ENCODE measurements at places on chromosomes 1 and 21.
A peak's percentile ranks its signal among the peaks of the same experiment; 100 is the strongest.

DNA sequence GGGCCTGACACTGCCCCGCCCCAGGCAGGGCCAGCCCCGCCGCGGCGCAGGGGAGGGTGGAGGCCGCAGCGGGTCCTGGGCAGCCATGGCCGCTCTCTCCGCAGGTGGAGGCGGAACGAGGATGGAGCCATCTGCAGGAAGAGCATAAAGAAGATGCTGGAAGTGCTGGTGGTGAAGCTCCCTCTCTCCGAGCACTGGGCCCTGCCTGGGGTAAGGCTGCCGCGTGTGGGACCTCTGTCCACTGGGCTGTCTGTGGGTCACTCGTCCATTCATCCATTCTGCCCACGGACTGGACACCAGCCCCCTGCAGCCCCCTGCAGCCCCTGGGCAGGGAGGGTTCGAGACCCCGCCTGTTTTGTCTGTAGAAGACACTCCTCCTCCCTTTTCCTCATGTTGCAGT lies 18.4 kb upstream of the LRRC3 start:
- peak; percentile 69 for DNase-seq

GRCh38 chr1:115560027-115560426 lies 81.7 kb upstream of the VANGL1 start:
- no peak for DNase-seq

DNA sequence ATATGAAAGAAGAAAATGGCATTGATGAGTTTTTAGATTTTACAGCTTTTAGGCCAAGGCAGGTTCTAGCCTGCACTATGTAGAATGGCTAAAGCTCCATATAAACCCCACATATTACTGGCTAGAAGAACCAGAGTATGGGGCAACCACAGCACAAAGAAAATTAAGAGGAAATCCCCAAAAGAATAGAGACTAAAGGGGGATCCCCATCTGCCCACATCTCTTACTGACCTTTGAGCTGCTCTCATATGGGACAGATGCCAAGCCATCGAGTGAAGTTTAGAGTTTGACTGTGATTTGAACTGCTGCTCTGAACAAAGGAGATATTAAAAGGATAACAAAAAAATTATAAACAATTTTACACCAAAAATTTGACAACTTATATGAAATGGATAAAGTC lies 102.2 kb upstream of the HAO2 start:
- no peak for DNase-seq

GRCh38 chr1:107116306-107116790 lies 24.5 kb upstream of the NTNG1 start:
- no peak for DNase-seq

GRCh38 chr1:191589536-191589935 lies 568.7 kb upstream of the RGS18 start:
- no peak for DNase-seq

DNA sequence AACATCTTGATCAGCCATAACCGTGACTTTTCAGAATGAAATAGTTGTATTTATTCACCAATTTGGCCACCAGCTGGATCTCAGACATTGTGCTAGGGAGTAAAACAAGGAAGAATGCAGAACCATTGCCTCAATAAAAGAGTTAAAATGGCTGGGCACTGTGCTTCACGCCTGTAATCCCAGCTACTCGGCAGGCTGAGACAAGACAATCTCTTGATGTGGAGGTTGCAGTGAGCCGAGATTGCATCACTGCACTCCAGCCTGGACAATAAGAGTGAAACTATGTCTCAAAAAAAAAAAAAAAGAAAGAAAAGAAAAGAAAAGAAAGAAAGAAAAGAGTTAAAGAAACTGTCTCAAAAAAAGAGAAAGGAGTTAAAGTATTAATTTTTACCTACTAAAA lies 199.5 kb downstream of the TPR start:
- no peak for DNase-seq

DNA sequence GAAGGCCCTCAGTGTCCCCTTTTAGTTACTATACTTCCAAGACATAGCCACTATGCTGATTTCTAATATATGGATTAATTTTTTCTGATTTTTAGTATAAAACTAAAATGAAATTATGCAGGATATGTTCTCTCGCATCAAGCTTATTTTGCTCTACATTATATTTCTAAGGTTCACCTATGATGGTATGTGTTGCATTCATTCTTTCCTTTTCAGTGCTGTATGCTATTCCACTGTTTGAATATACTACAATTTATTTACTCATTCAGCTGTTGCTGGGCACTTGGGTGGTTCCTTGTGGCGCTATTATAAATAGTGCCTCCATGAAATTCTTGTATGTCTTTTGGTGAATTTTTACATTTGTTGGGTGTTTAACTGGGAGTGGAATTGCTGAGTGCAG lies 230.3 kb downstream of the ATG4C start:
- DNase-seq, result no peak

- DNase-seq, result no peak
Observed at GRCh38 chr1:93414749-93415148, 33.2 kb upstream of the FNBP1L start.

GRCh38 chr1:95088303-95088702 lies 15.6 kb upstream of the ALG14 start:
- DNase-seq, result no peak

DNA sequence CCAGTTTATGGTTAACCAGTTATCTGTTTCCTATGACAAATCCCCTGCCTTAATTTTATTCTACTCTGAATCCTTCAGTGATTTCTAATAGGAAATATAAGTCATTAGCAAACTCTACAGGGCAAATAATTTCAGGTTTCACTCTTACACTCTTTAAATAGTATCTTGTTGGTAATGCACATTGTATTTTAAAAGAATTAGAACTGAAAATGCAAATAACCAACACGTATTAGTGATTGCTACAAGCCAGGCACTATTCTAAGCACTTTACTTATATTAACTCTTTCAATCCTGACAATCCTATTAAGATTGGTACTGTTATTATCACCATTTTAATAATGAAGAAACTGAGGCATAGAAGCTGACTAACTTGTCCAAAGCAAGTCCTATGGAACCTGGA lies 48.3 kb upstream of the LHX8 start:
- no peak for DNase-seq

DNA sequence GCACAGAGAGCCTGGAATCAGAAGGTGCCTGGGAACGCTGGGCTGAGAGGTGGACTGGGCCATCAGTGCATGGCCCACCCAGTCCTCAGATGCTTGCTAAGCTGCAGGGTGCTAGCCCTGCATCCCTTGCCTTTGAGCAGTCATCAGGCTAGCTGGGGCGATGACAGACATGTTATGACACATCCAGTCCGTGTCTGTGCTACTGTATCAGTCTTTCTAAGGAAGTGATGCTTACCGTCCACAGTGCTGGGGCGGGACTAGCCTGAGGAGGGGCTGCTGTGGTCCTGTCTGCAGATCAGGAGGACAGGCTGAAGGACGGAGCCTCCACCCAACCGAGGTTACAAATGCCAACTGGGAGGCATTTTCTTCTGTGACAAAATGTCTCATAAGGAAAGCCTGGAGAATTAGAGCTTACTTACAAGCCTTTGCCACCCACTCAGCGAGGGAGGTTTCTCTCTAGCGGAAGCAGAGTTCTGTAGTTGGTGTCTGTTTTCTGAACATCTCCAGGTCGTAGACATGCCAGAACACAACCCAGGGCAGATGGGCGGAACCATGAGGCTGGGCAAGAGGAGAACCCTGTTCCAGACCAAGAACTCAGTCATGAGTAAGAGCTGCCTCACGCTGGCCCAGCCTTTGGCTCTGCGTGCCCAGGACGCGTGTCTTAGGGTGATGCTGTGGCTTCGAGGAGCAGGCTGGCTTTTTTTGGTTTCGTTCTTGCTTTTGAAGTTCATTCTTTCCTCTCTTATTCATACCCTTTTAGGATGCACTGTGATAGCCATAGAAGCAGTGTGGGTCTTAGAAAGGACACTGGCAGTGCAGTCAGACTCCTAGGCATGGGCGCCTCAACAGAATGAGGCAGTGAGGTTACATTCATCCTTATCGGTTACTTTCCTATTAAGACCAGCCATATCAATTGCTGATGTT lies 14.3 kb downstream of the SLFNL1 start:
- no peak for DNase-seq

GRCh38 chr1:111587509-111588174 lies 31.9 kb upstream of the RAP1A start:
- DNase-seq, result no peak

- no peak for DNase-seq
Observed at GRCh38 chr1:60341274-60341673, 267.7 kb upstream of the C1orf87 start.

DNA sequence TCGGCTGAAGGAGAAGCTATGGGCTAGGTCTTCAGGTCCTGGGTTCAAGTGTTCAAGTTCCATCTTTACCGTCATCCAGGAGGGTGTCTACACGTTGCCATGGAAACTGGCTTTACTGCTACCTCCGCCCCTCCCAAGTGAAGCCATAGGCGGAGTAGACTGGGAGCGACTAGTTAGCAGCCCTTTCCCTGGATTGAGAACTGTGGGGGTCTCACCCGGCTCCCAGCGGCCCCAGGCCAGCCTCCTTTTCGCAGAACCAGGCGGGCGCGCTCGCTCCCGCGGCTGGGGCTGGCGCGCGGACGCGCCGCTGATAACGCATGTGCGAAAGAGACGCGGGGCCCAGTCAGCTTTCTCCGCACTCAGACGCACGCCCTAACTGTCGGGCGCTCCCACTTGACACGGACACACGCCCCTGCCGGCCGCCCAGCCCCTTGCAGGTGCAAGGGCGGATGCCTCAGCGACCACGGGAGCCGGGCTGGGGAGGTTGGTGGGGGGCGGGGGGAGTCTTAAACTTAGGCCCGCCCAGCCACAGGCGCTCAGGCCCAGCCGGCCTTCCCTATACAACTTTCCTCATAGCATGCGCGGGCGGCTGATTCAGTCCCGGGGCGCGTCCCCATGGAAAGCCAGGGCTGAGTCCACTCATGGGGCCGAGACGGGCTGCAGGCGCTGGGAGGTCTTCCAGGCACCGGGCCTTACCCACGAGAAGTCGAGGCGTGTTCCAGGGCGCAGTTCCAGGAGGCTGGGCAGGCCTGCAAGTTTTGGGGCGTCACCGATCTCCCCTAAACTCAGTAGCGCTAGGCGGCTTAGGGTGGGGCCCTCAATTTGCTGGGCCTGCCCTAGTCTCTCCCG lies 7.4 kb downstream of the EFNA4 start:
- DNase-seq, result no peak

- no peak for DNase-seq
Observed at GRCh38 chr1:32404946-32405345, 10.7 kb upstream of the BSDC1 start.

GRCh38 chr1:33424205-33424604 lies 6.7 kb downstream of the PHC2 start:
- DNase-seq, result no peak

DNA sequence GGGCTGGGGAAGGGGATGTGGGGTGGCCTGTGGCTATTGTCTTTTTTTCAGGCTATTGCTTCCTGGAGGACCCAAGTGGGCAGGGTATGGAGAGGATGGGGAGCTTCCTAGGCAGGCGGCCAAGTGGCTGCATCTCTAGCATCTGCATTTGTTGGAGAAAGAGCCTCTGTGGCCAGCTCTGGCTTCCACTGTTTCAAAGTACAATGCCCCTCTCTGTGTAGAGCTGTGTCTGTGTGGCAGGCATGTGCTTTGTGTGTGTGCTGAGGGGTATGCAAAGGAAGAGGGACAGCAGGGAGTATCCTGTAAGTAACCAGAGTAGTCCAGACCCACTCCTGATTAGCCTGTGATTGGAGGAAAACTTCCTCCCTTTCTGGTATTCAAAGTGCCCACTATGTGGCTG lies 40.6 kb downstream of the KCNA2 start:
- no peak for DNase-seq

- DNase-seq, result no peak
Observed at GRCh38 chr1:231590453-231591198, 36.0 kb upstream of the DISC1 start.

GRCh38 chr1:6500544-6501278 lies 9.2 kb upstream of the PLEKHG5 start:
- DNase-seq, result peak; percentile 92

GRCh38 chr1:7388488-7389185 lies 382.5 kb upstream of the VAMP3 start:
- peak; percentile 89 for DNase-seq

DNA sequence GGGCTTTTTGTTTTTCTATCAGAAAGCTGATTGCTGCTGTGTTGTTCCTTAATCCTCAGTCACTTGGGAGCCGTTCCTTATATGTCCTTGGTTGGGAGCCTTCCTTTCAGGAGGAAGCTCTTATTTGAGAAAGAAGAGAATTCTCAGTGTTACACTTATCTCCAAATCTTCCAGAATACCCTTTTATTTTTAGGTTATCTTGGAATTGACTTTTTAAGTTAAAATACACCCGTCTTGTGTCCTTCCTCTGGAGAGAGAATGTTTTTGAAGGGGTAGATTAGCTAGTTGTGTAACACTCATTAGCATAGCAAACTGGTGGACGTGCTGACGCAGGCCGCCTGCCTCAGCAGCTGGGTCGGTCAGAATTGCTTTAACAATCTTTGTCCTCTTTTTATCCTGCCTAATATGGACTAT lies 42.1 kb downstream of the LRRC8B start:
- DNase-seq, result no peak

- no peak for DNase-seq
Observed at GRCh38 chr1:242764161-242764560, 239.7 kb upstream of the PLD5 start.

DNA sequence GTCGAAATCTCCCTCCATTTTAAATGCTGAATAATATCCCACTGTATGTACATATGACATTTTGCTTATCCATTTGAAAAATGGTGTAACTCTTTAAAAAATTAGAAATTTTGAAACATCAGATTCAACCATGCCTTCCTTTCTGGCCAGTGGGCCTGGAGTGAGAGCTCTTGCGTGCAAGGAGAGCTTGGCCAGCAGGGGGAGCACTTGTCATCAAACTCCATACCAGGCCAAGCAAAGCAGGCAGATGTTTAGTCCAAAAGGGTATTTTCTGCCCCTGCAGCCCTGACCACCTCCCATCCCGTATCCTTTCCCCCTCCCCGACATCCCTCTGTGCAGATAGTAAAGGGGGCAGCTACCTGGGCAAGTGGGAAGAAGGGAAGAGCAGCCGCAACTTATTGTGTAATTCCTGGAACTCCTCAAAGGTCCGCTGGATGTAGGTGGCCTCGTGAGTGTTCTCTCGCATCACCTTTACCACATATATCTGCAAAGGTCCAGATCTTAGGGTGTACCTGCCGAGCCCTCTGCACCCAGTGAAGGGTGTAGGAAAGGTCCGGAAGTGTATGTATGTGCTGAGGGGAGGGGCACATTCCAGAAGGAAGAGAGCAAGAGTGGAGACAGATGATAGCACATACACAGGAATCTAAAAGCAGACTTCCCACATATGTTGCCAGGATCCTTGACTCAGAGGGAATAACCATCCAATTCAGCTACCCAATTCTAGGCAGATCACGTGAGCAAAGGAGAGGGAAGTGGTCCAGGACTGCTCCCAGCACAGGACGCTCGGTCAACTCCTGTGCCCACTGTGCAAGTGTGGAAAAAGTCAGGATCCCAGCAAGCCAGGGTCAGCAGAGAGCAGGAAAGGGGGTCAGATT lies 19.9 kb upstream of the PPP1R15B start:
- no peak for DNase-seq

DNA sequence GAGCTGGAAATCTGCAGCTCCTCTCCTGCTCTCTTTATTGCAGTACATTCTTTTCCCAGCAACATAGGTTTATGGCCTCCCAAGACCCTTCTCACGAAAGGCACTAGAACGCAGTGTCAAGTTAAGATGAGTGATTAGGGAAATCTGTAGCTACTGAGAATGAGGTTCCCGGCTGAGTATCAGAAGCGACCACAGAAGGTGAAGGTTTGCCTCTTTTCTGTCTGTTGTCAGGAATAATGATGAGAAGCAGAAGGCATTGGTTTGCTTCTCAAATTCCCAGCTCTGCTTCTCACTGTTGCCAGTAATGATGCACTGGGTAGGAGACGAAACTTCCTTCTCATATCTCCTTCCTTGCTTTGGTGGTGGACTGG lies 128.4 kb downstream of the NTMT2 start:
- DNase-seq, result no peak

- no peak for DNase-seq
Observed at GRCh38 chr1:78836726-78837125, 169.8 kb downstream of the ADGRL4 start.

GRCh38 chr1:219880765-219881457 lies 47.4 kb downstream of the SLC30A10 start:
- no peak for DNase-seq
